ENCODE measurements at places on chromosomes 5 and 9. TPM values are rescaled to one million over a fixed set of nuclear protein-coding genes. Genes with fewer than 3 reads are reported as not detected.

The PCA3 gene
- 0.07 TPM for polyA plus RNA-seq

The STPG3 gene
- 0.08 TPM for polyA plus RNA-seq

The FOXD4L4 gene
- 0.03 TPM for polyA plus RNA-seq

The C9orf40 gene
- 2.5 TPM for polyA plus RNA-seq

DNA sequence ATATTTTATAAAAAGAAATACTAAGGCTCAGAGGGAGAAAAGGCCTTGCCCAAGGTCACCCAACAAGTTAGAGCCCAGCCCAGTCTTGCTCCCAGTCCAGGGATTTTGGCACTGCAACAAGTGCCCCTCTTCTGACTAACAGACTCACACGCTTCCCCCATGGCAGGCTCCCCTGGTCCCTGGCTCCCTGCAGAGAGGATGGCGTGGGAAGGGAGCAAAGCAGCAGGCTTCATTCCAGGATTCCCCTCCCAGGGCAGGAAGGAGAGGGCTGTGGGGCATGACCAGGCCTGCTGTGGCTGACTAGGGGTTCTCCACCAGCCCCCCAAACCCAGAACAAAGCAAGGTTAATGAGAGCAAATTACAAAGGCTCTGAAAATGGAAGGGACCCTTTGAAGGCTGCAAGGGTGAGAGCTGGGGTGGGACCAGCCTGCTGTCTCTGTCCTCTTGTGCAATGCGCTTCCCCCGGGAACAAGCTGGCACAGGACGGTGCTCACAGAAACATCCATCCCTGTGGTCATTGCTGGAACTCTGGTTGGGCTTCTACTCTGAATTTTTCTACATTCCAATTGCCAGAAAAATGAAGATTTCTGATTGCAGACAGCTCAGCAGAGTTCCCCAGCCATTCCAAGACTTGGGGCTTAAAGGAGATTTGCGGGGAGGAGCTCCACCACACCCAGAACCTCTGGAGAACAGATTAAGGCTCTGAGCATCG is 37.1 kb upstream of the FAT2 start:
- DNase-seq, result peak; percentile 73

- DNase-seq, result no peak
These were observed 39.0 kb upstream of the FAT2 start for GRCh38 chr5:151630088-151630487.

DNA sequence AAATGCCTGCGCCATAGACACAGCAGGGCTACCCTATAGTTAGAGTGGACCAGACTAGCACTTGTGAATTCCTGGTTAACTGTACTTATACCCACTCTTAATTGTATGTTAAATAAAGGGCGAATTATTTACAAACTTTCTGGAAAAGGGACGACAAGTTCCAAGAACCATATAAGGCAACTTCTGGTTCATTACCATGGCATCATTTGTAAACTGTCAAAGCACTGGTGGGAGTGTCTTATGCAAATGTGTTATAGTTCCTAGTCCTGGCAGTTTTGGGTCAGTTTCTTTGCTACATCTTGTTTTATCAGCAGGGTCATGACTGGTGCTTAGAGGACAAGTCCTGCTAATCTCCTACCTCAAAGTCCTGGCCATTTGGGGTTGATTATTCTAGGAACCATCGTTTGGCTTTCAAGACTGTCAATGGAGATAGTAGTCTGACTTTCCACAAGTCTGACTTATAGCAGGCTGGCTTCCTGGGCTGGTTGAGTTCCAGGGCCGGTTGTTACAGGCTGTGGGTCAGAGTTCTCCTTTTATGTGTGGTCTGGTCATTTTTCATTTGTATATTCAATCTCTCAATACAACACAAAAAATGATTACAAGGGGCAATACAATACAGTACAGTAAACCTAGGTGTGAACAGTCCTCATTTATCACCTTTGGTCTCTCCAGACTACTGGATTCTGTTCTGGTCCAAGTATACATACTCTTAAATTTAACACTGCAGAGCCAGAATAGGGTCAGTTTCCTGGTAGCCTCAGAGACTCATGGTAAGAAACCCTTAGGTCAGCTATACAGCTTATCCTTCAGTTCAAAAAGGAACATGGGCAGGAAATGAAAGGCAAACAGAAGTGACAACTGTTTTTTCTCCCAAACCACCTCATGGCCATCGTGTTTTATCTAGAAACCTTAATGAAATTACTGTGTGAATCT is 8.3 kb upstream of the CFAP95 start:
- DNase-seq, result no peak

DNA sequence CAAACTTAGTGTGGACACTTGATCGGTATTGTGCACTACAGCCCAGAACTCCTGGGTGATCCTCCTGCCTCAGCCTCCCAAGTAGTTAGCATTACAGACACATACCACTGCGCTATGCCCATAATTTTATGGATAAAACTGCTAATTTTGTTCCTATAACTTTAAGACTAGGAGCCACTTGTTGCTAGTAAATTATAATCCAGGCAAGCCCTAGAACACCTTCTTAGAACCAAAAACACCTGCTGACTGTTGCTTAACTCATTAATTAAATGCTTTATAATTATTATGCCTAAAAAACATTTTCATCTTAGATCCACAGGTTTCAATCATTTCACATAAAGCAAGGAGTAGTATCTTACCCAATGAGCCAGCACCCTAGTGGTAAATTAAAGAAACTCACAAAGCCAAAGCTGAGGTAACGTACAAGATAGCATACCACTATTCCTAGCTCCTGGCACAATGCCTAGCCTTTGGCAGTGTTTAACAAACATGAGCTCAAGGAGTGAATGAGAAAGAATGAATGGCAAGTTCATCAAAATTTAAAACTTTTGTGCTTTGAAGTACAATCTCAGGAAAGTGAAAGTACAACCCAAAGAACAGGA is 5.4 kb downstream of the MRPS27 start:
- DNase-seq, result no peak

DNA sequence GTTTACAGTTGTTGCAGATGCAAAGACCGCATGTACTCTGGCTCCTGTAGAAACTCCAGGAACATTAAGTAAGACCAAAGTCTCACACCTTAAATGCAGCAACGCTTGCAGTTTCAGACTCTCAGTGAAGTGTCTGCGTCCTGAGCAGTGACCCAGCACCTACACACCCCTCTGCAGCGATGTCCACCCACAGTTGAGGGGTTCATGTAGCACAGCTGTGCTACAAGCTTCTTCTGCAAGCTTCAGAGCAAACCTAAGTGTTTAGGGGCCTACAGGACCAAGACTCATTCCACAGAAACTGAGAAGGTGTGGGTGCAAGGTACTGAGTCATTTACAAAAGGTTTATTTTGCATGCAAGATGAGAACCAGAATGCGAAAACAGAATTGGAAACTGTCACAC is 191.0 kb downstream of the IRX2 start:
- DNase-seq, result no peak

Measured in psoas muscle (tissue), 8 donors.